ENCODE measurements at places on chromosomes 12 and 14. TPM values are rescaled to one million over a fixed set of nuclear protein-coding genes. Genes with fewer than 3 reads are reported as not detected.

DNA sequence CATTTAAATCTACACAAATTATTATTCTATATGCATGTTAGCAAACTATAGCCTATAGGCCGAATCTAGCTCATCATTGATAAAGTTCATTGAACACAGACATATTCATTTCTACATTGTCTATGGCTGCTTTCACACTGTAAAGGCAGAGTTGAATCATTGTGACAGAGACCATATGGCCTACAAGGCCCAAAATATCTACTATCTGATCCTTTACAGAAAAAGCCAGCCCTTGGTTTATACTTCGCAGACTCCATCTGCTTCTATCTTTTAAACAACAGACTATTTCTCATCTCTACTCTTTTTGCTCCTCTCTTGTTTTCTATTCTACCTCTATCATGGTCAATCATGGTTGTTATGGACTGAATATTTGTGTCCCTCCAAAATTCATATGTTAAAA, 190.7 kb downstream of the EXOC5 start:
- DNase-seq: no peak

DNA sequence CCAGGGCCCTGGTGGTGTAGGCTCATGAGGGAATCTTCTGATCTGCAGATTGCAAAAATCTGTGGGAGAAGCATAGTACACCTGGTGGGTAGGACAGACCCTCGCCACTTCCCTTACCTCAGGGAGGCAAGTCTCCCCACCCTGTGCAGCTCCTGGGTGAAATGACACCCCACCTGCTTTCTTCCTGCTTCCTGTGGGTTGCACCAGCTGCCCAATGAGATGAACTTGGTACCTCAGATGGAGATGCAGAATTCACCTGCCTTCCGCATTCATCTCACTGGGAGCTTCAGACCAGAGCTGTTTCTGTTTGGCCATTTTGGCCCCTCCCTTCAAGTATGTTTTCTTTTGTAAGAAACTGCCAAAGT, 4.7 kb downstream of the CLEC2D start:
- no peak for DNase-seq

GRCh38 chr12:62621101-62621638, 154.5 kb downstream of the MON2 start:
- DNase-seq: no peak

- no peak for DNase-seq
These were observed 65.1 kb downstream of the TRAFD1 start for GRCh38 chr12:112190231-112191025.

GRCh38 chr12:14156606-14157005, 175.2 kb upstream of the GRIN2B start:
- DNase-seq: no peak

DNA sequence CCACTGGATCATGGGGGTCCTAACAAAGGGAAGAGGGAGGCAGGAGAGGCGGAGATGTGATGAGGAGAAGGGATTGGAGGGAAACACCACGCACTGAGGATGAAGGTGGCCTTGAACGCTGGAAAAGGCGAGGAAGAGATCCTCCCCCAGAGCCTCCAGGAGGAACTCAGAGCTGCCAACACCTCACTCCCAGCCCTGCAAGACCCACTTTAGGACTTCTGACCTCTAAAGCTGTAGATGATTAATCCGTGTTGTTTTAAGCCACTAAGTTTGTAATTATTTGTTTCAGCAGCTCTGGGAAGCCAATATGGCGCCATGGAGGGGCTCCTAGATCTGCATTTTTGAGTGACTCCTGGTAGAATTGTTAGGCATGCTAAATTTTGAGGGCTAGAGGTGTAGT, 74.6 kb upstream of the CEP83 start:
- no peak for DNase-seq

DNA sequence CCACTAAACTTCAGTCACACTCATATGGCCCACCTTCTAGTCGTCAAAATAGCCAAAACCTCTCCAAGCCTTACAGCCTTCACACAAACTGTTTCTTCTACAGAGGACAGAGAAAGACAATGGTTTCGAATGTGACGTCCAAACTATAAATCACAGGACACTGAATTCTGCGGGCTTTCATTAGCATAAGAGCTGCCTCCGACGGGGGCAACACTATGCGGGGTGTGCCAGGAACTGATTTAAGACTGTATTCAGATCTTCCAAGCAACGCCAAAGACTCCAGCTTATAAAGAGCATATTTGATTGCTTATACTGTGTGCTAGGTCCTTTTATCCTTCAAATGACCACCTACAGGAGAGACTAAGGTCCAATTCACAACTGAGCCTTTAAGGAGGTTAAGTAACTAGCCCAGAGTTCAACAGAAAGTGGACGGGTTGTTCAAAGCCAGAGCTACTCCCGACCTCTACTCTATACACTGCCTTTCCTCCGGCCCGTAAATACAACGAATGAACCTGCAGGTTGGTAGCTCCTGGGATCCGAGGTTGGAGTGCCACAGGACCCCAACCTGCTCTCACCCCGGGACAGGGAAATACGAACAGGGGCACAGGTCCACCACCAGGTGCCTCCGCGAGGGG, 575 bp downstream of the L2HGDH start:
- no peak for DNase-seq

- DNase-seq: no peak
These were observed 13.0 kb downstream of the KMT5A start for GRCh38 chr12:123396954-123397353.

SMIM41 gene
- not detected for total RNA-seq

PXN gene
- 94.7 TPM for total RNA-seq

STYK1 gene
- 3.1 TPM for total RNA-seq
